Right renal cortex interstitium (tissue), 3 donors: ENCODE measurements at places on chromosomes 5 and 9. TPM values are rescaled to one million over a fixed set of nuclear protein-coding genes. Genes with fewer than 3 reads are reported as not detected.

DNA sequence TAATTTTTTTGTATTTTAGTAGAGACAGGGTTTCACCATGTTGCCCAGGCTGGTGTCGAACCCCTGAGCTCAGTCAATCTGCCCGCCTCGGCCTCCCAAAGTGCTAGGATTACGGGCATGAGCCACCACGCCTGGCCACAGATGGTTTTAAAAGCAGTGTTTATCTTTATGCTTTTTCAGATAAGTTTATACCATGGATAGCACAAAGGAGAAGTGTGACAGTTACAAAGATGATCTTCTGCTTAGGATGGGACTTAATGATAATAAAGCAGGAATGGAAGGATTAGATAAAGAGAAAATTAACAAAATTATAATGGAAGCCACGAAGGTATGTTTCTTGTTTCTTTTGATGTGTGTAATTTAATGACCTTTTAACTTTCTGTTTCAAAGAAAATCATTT is 35.1 kb downstream of the POLK start:
- no peak for DNase-seq

DNA sequence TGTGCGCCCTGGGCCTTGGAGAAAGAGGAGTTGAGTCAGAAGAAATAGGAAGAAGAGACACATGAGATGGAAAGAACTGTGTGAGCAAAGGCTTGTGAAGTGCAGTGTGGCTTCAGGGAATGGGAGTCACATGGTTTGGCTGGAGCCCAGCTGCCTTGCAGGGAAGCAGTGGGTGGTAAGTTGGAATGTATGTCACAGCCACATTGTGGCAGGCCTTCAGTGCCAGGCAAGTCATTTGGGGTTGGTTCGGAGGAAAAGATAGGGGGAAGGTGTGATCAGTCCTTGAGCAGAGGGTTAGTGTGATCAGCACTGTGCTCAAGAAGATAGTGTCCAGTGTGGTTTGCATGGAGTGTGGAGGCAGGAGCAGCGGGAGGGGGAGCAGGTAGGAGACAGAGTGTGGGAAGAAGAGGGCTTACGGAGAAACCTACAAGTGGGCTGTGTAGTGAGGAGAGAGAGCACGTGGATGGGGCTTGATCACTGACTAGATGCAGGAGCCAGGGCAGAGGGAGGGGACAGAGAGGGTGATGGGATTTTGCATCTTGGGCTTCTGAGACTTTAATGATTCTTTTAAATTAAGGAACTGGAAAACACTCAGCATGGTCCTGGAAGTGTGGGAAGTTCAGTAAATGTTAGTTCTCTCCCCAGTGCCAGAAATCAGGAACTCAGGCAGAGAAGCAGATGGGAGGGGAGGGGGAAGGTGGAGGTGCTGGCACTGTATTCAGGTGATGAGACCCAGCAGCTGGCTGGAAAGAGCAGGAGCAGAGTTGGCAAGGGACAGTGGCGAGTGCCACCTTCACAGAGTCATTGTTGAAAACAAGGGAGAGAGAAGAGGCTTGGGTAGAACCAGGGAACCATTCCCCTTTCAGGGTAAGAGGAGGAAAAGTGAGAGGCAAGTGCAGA is 46.6 kb downstream of the ARHGAP26 start:
- DNase-seq: no peak

The GDA gene
- 0.31 TPM for polyA plus RNA-seq

DNA sequence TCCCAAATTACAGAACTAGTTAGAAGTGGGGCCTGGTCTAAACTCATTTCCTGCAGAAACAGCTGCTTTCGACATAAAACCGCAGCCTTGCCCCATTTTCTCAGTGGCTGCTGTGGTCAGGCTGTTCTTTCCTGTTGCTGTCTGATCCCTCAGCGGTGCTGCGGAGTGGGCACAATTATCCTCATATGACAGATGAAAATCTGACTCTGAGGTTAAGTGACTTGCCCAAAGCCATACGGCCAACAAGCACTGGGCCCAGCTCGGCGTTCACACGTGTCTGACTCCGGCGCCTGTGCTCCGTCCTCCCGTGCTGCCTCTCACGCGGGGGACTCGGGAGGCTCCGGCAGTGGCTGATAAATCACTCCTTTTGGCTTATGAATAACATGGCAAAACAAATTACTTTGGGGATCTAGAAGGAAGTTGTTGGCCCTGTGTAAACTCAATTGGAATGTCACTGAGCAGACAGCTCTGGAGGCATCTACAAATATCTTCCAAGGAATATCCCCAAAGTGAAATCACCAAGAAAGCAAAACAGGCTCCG is 142.6 kb upstream of the LMX1B start:
- no peak for DNase-seq

GRCh38 chr5:74241751-74242140 is 398.8 kb downstream of the ENC1 start:
- no peak for DNase-seq

- DNase-seq: no peak
Observed at GRCh38 chr9:6417186-6417585, 4.2 kb downstream of the UHRF2 start.

DNA sequence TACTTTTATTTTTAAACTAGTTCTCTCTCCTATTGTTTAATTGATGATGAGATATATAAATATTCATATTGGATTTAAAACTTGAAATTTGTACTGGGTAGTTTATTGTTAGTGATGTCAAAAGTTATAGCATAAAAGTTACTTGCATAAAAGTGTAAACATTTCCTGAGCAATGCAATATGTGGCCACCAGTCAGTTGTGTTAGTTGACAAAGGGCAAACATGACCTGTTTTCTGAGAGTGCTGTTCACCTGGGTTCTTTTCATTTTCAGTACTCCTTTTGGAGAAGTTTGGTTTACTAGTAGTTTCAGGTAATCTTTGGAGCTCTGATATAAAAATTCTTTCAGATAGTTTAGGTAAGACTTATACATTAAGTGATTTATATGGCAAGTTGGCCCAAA is 69.4 kb downstream of the COMMD10 start:
- no peak for DNase-seq

The GTF3C5 gene
- 62.3 TPM for polyA plus RNA-seq

The EEIG1 gene
- polyA plus RNA-seq: 26.6 TPM

The SARDH gene
- 9.3 TPM for polyA plus RNA-seq

DNA sequence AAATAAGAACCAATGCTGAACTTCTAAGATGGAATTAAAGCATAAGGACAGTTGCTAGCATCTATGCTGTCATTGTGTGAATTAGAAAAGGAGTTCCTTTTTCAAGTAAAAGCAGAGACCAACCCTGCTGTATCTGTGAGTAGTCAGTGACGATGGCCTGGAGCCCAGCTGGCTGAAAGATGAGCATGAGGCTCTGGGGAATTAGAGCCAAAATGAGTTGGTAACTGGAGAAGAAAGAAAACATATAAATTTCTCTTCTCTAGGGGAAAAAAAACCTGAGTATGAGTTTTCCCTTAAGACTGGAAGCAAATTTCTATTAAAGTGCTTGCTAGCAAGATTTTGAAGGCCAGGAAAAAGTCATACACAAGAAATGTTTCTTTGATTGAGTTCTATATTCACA is 1.6 kb upstream of the SPZ1 start:
- no peak for DNase-seq

The CTNND2 gene
- 2.1 TPM for polyA plus RNA-seq

GRCh38 chr5:143554187-143554717 is 150.8 kb upstream of the NR3C1 start:
- DNase-seq: no peak

The FOXD4L4 gene
- not detected for polyA plus RNA-seq

The TMEM215 gene
- polyA plus RNA-seq: 0.08 TPM

- no peak for DNase-seq
Observed at GRCh38 chr5:18102733-18103132, 468.5 kb downstream of the TAF11L14 start.

DNA sequence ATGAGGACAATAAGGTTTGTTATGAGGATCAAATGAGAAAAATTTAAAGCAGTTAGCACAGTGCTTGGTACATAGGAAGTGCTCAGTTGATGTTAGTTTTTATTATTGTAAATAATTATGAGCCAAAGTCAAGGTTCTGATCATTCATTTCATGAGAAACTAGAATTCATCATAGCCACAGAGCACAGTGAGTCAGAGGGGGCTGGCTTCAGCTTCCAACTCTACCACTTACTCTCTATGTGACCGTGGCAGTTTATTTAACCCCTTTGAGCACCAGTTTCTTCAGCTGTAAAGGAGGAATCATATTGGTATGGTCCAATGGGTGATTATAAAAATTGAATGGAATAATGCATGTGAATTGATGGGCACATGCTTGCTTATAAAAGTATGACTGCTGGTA is 39.4 kb downstream of the KLHL3 start:
- no peak for DNase-seq

DNA sequence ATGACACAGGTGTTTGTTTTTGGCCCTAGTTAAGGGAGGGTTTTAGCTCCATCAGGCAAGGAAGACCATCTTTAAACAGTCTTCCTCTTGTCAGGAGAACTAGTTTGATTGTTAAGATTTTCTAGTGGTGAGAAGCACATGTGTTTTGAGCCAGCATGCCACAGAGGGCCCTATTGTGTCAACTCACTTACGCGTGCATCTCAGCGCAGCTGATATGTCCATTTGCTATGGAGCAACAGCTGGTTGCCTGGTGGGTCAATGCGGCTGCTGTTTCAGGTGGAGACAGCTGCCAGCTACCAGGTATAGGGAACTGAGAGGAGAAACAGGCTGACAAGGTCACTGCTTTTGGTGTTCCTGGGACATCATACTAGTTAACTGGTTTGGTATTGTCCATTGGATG is 100.5 kb upstream of the PRRC1 start:
- no peak for DNase-seq

DNA sequence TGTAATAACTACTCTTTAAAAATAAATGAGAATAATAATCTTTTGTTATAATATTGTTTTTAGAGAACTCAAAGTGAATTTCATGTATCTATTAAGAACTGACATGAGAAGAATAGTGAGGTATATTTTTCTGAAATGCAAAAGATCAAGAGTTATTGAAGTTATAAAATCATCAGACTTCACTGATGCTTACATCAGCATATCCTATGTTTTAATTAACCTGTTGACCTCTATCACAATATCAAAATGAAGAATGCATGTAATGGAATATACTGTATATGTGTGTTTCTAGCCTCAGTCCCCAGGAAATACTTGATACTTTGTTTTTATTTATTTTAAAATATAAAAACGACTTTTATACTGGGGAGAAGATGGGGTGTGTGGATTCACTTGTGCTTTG is 533.1 kb downstream of the KCTD16 start:
- no peak for DNase-seq

- DNase-seq: no peak
Observed at GRCh38 chr5:142011572-142012185, 1.1 kb downstream of the GNPDA1 start.

The KCNMB1 gene
- polyA plus RNA-seq: 1.5 TPM

The ARL14EPL gene
- not detected for polyA plus RNA-seq

DNA sequence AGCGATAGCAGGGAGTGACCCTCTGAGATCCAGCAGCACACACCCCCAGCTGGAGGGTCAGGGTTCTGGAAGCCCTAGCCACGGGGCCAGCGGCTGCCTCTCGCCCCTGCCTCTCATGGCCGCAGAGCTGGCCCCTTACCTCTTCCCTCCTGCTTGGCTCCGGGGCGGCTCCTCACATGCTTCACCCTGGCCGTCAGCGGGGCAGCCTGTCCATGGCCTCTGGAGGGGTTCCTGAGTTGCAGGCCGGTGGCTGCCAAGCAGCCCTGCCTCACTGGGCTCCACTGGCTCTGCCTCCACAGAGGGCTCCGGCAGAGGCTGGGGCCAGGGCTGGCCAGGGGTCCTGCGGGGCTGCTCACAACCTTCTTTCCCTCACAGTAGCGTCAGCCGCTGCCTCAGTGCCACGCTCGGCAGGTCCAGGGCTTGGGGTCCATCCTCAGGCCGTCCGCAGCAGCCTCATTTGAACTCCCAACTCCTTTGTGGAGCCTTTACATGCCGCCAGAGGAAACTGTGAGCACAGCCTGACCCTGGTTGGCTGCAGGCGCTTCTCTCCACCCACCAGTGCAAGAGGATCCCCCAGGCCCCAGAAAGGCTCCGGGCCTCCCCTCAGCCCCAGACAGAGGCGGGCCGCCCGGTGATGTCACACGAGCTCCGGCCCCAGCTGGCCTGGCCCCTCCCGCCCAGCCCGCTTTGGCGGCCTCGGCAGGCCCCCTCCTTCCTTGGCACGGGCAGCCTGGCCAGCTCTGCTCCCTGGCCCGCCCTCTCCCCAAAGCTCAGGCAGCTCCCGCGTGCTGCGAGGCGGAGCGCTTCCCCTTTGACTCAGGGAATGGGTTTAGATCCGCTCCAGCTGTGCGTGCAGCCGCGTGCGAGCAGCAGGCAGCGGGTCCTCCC is at the start of gene ANGPTL2:
Gene ANGPTL2 (minus strand): TSS at position 460 of the 888 bp plus-strand sequence. CDS start 13,904 bp downstream, outside the sequence.
- peak; percentile 79 for DNase-seq

GRCh38 chr5:9820691-9821449 is 190.7 kb upstream of the TAS2R1 start:
- DNase-seq: no peak

DNA sequence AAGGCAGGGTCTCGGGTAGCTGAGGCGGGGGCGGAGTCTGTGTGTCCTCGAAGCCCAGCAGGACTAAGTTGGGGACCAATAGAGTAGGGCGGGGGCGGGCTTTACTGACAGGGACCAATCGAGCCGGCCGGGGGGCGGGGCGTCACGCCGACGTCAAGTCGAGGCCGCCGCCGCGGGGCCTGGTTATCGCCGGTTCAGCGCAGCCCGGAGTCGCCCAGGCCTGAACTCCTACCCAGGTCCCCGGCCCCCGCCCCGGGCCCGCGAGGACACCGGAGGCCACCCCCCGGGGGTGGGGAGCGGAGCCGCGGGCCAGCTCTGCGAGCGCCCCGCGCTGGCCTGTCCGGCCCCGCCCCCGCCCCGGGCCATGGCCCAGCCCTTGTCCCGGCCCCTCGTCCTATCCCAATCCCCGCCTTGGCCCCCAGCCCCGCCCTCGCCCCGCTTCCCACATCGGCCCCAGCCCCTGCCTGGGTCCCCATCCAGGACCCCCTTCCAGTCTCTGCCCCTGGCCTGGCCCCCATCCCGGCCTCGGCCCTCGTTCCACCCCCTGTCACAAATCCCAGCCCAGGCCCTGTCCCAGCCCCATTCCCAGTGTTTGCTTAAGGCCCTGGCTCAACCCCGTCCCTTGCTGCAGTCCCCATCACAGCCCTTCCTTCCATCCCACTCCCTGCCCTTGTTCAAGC is at the start of gene TMEM8B:
Gene TMEM8B (plus strand): TSS at position 145 of the 680 bp plus-strand sequence. CDS start 220 bp downstream, at position 365.
- peak; percentile 89 for DNase-seq

- DNase-seq: no peak
Observed at GRCh38 chr5:51345106-51345505, 38.1 kb upstream of the ISL1 start.

DNA sequence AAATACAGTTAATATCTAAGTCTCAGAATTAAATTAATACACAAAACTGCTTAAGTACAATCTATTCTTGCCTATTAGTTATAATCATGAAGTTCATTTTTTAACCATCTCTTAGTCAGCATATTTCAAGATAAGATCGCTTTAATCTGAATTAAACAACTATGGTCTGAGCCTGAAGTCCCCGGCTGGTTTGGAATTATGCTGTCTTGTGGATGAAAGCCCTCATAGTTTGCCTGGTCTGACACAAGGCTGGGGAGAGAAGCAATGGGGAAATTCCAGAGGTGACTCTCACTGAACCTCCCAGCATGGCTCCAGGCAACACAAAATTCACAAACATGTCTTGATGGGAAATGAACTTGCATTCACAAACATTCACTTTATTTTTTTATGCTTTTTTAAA is 28.0 kb upstream of the GRAMD2B start:
- DNase-seq: no peak

The SLC22A4 gene
- 5.8 TPM for polyA plus RNA-seq

The KIF20A gene
- 47.8 TPM for polyA plus RNA-seq

The IL6ST gene
- 152 TPM for polyA plus RNA-seq

The BARHL1 gene
- not detected for polyA plus RNA-seq

The SLC34A3 gene
- polyA plus RNA-seq: 5.2 TPM
